Tibial nerve (tissue), 4 donors: ENCODE measurements at places on chromosomes 2 and 18. TPM values are rescaled to one million over a fixed set of nuclear protein-coding genes. Genes with fewer than 3 reads are reported as not detected.

REG3A gene
- not detected for total RNA-seq

PRADC1 gene
- 31.5 TPM for total RNA-seq

PIEZO2 gene
- 18.3 TPM for total RNA-seq

CPLX4 gene
- not detected for total RNA-seq

ASXL3 gene
- 3.7 TPM for total RNA-seq

PNKD gene
- 68.9 TPM for total RNA-seq

STON1 gene
- total RNA-seq = 37.3 TPM

COL4A3 gene
- total RNA-seq = 8.1 TPM

CARF gene
- 22.9 TPM for total RNA-seq

DNA sequence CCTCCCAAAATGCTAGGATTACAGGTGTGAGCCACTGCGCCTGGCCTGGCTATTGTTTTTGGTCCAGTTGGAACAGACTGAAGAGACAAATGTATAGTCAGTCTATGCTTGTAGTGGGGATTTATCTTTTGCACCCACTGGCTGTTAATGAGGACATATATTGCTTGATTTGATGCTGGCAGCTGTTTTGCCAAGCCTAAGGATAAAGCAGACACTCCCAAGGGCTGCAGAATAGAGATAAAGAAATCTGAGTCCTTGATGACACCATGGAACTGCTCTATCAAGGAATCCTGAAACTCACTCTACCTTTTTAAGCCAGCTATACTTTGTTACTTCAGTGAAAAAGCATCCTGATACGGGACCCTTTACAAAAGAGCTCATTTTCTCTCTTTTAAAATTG is 43.1 kb upstream of the ENOSF1 start:
- H3K36me3 ChIP-seq = peaks cover 8% of the 10 kb centered on the region
- no peaks in the 10 kb centered on the region for H3K27me3 ChIP-seq
- no peak for DNase-seq
- H3K4me1 ChIP-seq = no peaks in the 10 kb centered on the region

GRCh38 chr18:37570336-37570930 is 4.8 kb upstream of the CELF4 start:
- no peak overlapping the region for H3K27ac ChIP-seq
- H3K27me3 ChIP-seq = no peaks in the 10 kb centered on the region
- peaks cover 11% of the 10 kb centered on the region for H3K4me1 ChIP-seq
- no peak for DNase-seq

GRCh38 chr2:222989431-222989830 is 62.6 kb upstream of the KCNE4 start:
- H3K27ac ChIP-seq = no peak overlapping the region
- no peaks in the 10 kb centered on the region for H3K27me3 ChIP-seq
- no peak overlapping the region for H3K4me3 ChIP-seq
- H3K36me3 ChIP-seq = no peaks in the 10 kb centered on the region

GRCh38 chr2:193539188-193539587 is 1344.5 kb upstream of the TMEFF2 start:
- H3K27ac ChIP-seq = no peak overlapping the region
- H3K36me3 ChIP-seq = no peaks in the 10 kb centered on the region
- H3K4me3 ChIP-seq = no peak overlapping the region
- H3K4me1 ChIP-seq = no peaks in the 10 kb centered on the region
- no peak for DNase-seq

- no peaks in the 10 kb centered on the region for H3K27me3 ChIP-seq
- H3K4me1 ChIP-seq = no peaks in the 10 kb centered on the region
- no peak overlapping the region for H3K27ac ChIP-seq
- no peaks in the 10 kb centered on the region for H3K36me3 ChIP-seq
Observed at GRCh38 chr2:195586062-195586714, 70.8 kb upstream of the SLC39A10 start.

- no peak for DNase-seq
- no peaks in the 10 kb centered on the region for H3K4me1 ChIP-seq
- no peaks in the 10 kb centered on the region for H3K36me3 ChIP-seq
- no peak overlapping the region for H3K4me3 ChIP-seq
Observed at GRCh38 chr18:6219116-6219717, 195.5 kb downstream of the L3MBTL4 start.

DNA sequence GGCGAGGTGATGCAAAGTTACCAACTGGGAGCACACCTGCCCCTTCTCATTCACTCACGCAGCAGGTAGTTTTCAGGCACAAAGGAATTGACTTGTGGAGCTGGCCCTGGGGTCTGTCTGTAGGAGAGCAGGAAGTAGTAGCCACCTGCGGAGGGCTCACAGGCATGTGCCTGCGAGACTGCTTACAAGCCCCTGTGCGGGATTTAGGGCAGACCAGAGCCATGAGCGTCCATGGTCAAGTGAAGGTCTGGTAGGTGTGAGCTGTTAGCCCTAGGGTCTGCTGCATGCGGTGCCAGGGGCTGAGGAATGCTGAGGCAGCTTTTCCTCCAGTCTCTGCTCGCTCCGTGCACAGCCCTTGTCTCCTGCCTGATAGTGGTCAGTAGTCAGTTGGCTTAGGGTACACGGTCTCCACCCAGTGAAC is 18.9 kb downstream of the INPP4A start:
- no peak overlapping the region for H3K27ac ChIP-seq
- H3K4me3 ChIP-seq = no peak overlapping the region
- DNase-seq = no peak
- no peaks in the 10 kb centered on the region for H3K36me3 ChIP-seq

DNA sequence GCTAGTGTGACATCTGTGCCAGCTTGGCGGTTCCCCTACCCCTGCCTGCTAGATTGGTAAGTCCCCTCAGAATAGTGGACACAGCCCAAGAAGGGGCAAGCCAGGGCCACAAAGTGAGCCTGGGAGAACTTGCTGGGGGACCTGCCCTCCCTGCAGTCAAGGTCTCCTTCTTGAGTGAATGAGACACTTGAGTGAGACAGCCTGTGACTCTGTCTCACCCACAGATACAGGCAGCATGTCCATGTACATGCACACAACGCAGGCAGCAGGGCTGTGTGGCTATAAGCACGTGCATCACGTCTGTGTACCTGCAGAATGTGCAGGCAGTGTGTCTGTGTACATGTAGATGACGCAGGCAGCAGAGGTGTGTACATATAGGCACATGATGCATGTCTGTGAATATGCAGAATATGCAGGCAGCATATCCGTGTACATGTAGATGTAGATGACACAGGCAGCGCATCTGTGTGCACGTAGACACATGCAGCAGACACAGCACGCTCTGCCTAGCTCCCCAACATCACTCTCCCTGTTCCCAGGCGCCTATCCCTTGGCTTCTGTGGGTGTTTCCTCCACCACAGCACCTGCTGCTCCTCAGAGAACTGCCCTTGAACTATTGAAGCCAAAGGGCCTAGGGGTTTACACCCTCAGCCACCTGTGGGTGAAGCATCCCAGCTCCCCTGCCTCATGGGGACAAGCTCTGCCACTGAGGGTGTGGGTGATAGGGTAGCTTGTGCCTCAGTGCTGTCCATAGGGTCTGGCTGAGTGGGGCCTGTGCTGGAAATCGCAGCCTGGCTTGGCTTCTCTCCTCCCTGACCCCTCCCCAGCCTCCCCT is 147.2 kb upstream of the TWIST2 start:
- no peak overlapping the region for H3K27ac ChIP-seq
- no peaks in the 10 kb centered on the region for H3K4me1 ChIP-seq
- H3K27me3 ChIP-seq = no peaks in the 10 kb centered on the region
- H3K4me3 ChIP-seq = no peak overlapping the region

- no peak for DNase-seq
- H3K27me3 ChIP-seq = no peaks in the 10 kb centered on the region
- H3K4me3 ChIP-seq = no peak overlapping the region
Observed at GRCh38 chr2:36960773-36961172, 5.6 kb downstream of the STRN start.

GRCh38 chr2:11910971-11911370 is 164.5 kb downstream of the LPIN1 start:
- no peak for DNase-seq
- no peak overlapping the region for H3K4me3 ChIP-seq
- no peaks in the 10 kb centered on the region for H3K4me1 ChIP-seq
- no peaks in the 10 kb centered on the region for H3K27me3 ChIP-seq
- H3K36me3 ChIP-seq = no peaks in the 10 kb centered on the region

DNA sequence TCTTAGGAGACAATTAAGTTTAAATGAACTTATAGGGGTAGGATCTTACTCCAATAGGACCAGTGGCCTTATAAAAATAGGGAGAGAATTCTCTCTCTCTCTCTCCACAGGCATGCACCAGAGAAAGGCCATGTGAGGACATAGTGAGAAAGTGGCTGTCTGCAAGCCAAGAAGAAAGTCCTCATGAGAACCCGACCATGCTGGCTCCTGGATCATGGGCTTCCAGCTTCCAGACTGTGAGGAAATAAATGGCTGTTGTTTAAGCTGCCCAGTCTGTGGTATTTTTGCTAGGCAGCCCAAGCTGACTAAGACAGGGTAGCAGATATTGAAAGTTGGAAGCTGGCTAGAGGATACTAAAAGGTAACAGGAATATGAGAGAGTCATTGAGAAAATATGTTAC is 454.0 kb downstream of the NBAS start:
- no peaks in the 10 kb centered on the region for H3K27me3 ChIP-seq
- no peak for DNase-seq
- no peaks in the 10 kb centered on the region for H3K36me3 ChIP-seq
- H3K4me1 ChIP-seq = no peaks in the 10 kb centered on the region
- no peak overlapping the region for H3K4me3 ChIP-seq

DNA sequence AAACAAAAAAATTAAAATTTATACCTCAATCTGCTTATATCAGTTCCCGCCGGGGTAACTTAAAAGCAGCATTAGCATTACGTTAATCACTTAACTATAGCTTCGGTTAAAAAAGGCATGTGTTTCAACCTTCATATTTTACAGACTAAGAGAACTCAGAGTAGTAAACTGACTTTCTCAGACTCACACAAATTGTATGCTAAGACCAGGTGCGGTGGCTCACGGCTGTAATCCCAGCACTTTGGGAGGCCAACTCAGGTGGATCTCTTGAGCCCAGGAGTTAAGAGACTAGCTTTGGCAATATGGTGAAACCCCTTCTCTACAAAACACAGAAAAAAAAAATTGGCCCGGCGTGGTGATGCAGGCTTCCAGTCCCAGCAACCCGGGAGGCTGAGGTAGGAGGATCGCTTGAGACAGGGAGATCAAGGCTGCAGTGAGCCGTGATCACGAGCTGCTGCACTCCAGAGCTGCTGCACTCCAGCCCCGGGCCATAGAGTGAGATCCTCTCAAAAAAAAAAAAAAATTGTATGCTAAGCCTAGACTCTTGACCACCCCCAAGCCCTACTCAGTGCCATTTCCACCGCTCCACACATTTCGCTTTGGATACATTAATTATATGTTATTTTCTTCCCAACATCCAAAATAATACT is 2.4 kb downstream of the HNRNPLL start:
- H3K27me3 ChIP-seq = no peaks in the 10 kb centered on the region
- no peak for DNase-seq
- H3K4me1 ChIP-seq = peaks cover 40% of the 10 kb centered on the region
- peak overlapping the region; percentile 82 for H3K4me3 ChIP-seq

- DNase-seq = no peak
- H3K4me3 ChIP-seq = no peak overlapping the region
- no peaks in the 10 kb centered on the region for H3K27me3 ChIP-seq
- no peaks in the 10 kb centered on the region for H3K36me3 ChIP-seq
- H3K4me1 ChIP-seq = no peaks in the 10 kb centered on the region
Observed at GRCh38 chr18:35707247-35707646, 125.7 kb downstream of the GALNT1 start.
